Left lung (tissue), 14 donors: ENCODE measurements at places on chromosomes 2 and 18. TPM values are rescaled to one million over a fixed set of nuclear protein-coding genes. Genes with fewer than 3 reads are reported as not detected.

Gene VIT
- total RNA-seq, result 0.20 TPM

Gene ALS2
- 22.9 TPM for total RNA-seq

Gene FAM136A
- total RNA-seq, result 25.6 TPM

Gene NMUR1
- total RNA-seq, result 1.1 TPM

Gene CCDC102B
- total RNA-seq, result 78.3 TPM

- no peaks in the 10 kb centered on the region for H3K27me3 ChIP-seq
Observed at GRCh38 chr18:37741032-37741623, 175.5 kb upstream of the CELF4 start.

DNA sequence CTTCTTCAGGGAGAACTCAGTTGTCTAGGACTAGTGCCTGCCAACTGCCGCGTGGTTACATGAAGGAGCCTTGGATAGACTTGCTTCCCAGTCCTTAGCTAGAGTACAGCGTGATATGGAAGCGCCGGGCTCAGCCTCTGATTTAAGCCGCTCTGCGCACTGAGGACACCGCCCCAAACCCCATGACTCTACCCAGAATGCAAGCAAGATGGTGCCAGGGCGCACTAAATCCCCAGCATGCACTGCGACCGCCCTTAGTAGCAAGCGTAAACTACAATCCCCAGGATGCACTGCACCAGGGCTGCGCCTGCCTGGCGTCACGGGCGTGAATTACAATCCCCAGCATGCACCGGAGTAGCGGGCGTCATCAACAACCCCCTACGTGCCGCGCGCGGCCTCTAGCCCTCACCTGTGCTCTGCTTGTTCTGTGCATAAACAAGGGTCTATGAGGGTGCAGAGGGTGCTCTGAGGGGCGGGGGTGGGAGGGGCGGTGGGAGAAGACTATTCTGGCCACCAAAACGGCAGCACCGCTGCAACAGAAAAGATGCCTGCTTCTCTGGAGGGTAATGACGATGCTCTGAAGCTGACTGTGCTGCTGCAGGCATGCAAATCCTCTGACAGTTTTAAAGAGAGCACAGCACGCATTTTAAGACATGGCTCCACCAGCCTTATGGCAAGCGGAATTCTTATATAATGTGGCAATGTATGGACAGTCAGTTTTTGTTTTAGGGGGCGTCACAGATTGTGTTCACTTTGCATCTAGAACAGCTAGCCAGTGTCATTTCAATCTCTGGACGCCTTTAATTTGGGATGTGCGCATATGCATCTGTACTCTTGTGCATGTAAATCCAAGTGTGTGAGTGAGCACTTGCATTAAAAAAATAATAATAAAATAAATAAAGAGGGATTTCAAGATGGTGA lies 282.5 kb upstream of the MYT1L start:
- no peaks in the 10 kb centered on the region for H3K27me3 ChIP-seq
- peak overlapping the region; percentile 28 for H3K4me3 ChIP-seq
- DNase-seq, result peak; percentile 93
- H3K36me3 ChIP-seq, result no peaks in the 10 kb centered on the region

DNA sequence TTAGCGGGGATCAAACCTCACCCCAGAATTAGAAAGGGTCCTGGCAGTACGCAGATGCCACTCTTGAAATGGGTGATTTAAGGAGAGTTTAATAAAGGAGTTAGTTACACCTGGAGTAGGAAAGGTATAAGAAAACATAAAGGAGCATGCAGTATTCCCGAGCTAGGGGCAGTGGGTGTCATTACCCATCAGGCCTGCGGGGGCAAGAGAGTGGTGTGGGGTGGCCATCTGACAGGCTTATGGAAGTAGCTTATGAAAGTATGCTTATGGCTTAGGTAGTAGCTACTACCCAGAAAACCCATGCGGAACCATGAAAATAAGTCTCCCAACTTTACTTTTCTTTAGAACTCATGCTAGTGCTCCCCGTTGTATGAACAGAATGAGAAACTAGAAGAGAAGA lies 568.9 kb upstream of the ACVR2A start:
- H3K4me3 ChIP-seq, result no peak overlapping the region
- no peaks in the 10 kb centered on the region for H3K36me3 ChIP-seq
- no peaks in the 10 kb centered on the region for H3K27me3 ChIP-seq
- H3K4me1 ChIP-seq, result no peaks in the 10 kb centered on the region
- no peak overlapping the region for H3K27ac ChIP-seq
- peak; percentile 28 for DNase-seq
